ENCODE measurements at places on chromosomes 2 and 18.

GRCh38 chr18:55386545-55386944 is 201.4 kb downstream of the TCF4 start:
- DNase-seq = no peak

GRCh38 chr2:217383620-217384019 is 523.8 kb upstream of the TNP1 start:
- DNase-seq = no peak

DNA sequence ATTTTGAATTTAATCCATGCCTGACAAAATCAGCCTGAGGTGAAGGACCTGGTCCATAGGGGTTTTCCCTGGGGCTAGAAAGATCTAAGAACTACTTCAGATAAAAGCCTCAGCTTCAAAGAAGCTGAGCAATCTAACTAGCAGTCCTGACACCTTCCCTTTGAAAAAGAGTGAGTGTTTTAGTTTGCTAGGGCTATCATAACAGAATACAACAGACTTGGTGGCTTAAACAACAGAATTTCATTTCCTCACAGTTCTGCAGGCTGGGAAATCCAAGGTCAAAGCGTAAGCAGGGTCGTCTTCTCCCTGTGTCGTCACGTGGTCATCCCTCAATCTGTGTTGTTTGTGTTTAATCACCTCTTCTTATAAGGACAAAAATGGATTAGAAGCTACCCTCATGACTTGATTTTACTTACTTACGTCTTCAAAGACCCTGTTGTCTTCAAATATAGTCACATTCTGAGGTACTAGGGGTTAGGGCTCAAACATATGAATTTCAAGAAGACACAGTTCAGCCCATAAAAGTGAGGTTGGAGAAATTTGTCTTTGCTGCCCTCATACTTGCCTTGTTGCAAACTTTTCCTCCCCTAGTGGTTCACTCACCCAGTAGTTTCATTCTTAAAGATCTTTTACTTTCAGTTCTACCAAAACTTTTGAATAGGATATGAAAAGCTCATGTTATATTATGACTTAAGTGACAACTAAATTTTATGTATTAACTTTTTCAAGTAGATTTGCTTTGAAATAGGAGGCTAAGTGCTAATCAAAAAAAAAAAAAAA is 673.8 kb downstream of the ARHGAP15 start:
- DNase-seq = no peak

DNA sequence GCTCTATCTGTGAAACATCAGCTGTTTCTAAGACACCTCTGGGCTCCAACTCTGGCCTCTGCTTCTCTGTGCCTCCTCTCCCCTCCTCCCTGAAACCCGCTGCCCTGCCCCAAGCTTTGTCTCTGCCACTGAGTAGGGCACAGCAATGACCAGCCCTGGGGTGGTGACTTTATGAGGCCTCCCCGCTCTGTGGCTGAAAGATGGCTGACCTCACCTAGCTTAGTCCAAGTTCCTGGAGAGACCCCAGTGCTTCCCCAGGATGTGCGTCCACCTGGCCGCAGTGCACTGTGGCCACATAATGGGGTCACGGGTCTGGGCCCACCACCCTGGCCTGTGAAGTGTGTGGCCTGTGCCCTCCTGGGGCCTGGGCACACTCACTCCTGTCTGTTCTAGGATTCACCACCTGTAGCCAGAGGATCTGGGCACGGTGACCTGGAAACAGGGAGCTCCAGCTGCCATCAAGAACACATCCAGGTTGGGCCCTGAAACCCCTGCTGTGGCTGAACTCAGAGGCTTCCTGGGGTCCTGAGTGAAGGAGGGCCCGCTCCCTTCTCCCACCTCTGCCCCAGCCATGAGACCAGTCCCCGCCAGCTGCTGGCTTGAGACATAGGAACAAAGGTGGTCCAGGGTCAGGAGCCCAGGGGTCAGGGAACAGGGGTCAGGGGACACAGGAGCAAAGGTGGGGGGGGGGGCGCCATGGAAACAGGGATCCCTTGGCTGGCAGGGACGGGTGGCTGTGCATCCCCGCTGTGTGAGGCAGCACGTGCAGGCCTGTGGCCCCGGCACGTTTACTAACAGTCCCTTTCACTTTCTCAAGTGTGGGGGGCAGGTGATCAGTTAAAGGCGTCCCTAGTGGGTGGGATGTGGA is 29.3 kb upstream of the OTOS start:
- DNase-seq = no peak

GRCh38 chr2:3313781-3314375 is 63.7 kb downstream of the EIPR1 start:
- DNase-seq = no peak

DNA sequence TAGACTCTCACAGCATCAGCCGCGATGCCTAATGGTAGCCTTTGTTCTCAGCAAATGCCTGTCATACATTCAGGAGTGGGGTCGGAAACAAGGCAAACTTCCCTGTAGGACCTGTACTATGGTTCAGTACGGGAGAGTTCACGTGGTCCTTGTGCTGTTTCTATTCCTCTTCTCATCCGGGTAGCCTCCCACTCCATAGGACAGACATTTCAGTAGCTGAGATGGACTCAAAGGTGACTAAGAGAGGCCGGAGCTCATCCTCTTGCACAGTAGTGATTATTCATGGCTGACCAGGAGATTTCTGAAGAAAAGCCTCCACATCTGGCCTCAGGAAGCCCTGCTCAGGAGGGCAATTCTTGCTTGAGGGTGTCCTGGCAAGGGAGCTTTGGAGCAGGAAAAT is 117.8 kb upstream of the SPRED2 start:
- DNase-seq = no peak

Measured in NCI-H1092 (cell line).